NCI-H82 (cell line): ENCODE measurements at places on chromosomes 11 and 22.

GRCh38 chr11:69950120-69950519, 128.0 kb upstream of the ANO1 start:
- DNase-seq, result peak; percentile 4

GRCh38 chr11:2726964-2727363, 27.2 kb upstream of the KCNQ1OT1 start:
- no peak for DNase-seq

DNA sequence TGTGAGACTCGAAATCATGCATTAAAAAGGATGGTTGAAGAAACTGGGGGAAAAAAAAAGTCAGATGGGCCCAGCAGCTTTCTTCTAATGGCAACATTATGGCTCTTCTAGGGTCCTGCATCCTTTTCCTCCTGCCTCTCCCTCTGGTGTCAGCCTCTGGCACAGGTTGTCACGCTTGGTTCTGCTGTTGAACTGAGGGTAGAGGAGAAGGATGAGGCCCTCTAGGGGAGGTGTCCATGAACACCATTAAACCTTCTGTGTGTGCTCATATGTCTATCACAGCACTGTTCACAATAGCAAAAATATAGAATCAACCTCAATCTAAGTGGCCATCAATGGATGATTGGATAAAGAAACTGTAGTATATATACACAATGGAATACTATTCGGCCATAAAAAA, 36.0 kb downstream of the BUD13 start:
- peak; percentile 19 for DNase-seq

DNA sequence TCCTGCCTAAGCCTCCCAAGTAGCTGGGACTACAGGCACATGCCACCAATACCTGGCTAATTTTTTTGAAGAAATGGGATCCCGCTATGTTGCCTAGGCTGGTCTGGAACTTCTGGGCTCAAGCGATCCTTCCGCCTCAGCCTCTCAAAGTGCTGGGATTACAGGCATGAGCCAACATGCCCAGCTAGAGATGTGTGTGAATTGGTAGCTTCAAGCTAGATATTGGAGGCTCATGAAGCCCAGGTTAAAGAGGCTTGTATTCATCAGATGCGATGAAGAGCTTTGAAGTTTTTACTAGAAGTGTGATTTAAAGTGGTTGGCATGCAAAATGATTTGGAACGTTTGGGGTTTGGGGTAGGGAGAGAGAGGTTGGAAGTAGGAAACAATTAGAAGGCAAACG, 19.6 kb downstream of the NF2 start:
- no peak for DNase-seq

DNA sequence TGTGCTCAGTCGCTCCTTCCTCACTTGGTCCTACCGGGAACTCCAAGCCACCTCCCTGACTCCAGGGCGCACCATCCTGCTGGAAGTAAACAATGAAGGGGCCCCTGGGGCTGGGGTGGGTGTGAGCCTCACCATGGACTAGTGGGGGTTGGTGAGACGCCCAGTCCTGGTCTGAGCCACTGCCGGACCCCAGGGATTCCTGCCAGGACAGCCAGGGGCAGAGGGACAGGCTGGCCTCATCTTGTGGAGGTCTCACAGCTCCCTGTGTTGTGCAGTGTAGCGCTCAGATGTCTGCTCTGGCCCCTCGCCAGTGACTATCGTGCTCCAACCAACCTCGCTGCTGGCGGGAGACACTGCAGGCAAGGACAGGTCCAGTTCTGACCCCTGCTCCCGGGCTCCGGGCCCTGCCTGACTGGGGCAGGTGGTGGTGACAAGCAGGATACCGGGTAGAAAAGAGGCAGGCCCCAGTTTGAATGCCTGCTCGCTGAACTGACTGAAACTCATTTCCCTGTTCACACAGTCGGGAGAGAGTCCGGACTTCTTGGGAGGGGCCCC, 1021.4 kb downstream of the BRD1 start:
- no peak for DNase-seq

GRCh38 chr11:102158164-102158735, 48.0 kb downstream of the YAP1 start:
- DNase-seq, result no peak

DNA sequence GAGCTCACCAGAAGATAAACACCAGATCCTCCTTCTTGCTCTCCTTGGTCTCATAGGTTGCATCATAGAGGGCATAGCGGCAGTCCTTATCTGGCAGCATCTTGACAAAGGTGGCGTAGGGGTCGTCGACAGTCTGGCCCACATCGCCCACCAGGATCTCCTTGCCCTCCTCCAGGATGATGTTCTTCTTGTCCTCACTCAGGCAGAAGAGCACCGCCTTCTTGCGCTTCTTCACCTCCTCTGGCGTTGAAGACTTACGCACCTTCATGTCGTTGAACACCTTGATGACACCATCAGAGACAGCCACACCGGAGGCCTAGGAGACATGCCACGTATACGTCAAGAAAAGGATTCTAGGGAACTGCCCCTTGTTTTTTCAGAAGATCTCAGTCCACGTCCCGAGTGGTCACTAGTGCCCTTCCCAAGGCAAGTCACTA, 2.0 kb downstream of the CFL1 start:
- no peak for DNase-seq

GRCh38 chr22:25697181-25697664, 44.8 kb upstream of the MYO18B start:
- DNase-seq, result no peak

- DNase-seq, result no peak
These were observed 22.2 kb downstream of the AQP11 start for GRCh38 chr11:77611921-77612320.

- no peak for DNase-seq
These were observed 133.8 kb downstream of the FAM181B start for GRCh38 chr11:82599836-82600235.

DNA sequence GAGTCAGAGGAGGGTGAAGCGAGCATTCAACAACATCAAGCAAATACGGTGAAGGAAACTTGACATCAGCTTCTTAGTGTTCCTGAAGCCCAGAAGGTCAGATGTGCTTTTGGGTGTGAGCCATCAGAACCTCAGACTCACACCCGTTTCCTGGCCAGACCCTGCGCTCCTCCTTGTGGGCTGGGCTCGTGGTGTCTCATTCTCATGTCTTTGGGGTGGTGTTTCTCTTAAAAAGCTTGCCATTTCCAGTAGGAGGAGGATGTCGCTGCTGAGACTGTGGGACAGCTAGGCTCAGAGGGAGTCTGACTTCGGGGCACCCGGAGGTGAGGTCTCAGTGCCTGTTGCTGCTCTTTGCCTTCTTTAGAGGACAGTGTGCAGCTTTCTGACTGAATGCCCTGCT, 24.2 kb downstream of the PPFIBP2 start:
- no peak for DNase-seq

- DNase-seq, result no peak
These were observed 568 bp upstream of the CSF2RB start for GRCh38 chr22:36912694-36913426.

- DNase-seq, result peak; percentile 56
These were observed 1.5 kb downstream of the MS4A8 start for GRCh38 chr11:60700689-60701468.

DNA sequence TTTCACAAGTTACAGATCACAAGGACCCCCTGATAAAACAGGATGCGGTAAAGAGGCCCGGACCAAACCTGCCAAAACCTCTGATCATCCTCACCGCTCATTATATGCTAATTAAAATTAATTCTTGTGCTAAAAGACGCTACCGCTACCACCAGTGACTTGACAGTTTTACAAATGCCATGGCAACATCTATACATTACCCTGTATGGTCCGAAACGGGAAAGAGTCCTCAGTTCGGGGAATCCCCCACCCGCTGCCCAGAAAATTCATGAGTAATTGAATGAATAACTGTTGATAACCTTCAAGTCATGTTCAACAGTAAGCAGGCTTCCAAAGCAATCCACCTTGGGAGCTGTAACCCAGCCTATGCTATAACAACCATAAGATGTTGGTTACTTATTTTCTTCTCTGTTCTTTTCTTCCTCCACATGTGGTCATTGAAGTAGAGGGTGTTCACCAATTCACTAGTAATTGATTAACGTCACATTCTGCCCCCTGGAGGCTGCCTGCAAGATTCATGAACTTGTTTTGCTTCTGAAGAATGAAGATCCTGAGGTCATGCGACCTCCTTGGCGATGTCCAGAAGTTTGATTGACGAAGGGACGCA, 20.6 kb downstream of the APOBEC3H start:
- peak; percentile 65 for DNase-seq

DNA sequence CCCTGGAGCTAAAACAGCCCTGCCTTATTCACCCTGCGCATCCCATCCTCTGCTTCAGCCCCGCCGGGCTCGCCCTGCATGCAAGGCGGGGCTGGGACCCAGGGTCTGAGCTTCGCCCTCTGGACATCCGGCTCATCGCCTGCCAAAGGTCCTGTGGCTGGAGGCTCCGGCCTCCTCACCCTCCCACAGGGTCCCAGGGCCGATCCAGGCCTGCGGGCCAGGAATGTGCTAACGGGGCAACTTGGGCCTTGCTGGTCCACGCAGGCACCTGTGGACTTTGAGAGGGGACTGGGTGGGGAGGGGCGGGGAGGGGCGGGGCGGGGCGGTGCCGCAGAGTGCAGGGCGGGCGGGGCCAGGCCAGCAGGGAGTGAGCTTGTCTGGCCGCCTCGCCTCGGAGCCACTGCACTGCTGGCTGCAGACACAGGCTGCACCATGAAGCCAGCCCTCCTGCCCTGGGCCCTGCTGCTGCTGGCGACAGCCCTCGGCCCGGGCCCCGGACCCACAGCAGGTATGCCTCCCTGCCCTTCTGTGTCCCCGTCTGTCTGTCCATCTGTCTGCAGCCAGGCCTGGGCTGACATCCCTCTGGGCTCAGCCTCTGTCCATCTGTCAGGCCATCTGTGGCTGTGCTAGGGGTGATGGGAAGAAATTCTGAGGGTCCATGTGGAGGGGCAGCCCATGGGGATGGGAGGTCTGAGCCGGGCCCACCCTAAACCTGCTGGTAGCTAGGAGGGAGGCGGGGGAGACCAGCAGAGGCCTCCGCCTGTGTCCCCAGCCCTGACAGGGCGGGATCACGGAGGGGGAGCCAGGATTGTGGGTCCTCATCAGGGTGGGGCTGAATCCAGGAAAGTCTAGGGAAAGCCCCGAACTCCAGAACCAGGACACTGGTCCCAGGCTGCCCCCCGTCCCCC, at the start of gene SUSD2:
TSS of gene SUSD2 (plus strand) at position 400 of the 908 bp plus-strand sequence. CDS start at position 433, 33 bp downstream.
- DNase-seq, result peak; percentile 86
